ENCODE measurements at places on chromosomes 6 and 20. TPM values are rescaled to one million over a fixed set of nuclear protein-coding genes. Genes with fewer than 3 reads are reported as not detected.

FILIP1 gene
- total RNA-seq = not detected

- H3K4me3 ChIP-seq = peak overlapping the region; percentile 29
- H3K36me3 ChIP-seq = peaks cover 24% of the 10 kb centered on the region
- peaks cover 53% of the 10 kb centered on the region for H3K4me1 ChIP-seq
- no peaks in the 10 kb centered on the region for H3K27me3 ChIP-seq
- peak overlapping the region; percentile 80 for H3K27ac ChIP-seq
These were observed 17.9 kb downstream of the RRBP1 start for GRCh38 chr20:17664025-17664633.

DNA sequence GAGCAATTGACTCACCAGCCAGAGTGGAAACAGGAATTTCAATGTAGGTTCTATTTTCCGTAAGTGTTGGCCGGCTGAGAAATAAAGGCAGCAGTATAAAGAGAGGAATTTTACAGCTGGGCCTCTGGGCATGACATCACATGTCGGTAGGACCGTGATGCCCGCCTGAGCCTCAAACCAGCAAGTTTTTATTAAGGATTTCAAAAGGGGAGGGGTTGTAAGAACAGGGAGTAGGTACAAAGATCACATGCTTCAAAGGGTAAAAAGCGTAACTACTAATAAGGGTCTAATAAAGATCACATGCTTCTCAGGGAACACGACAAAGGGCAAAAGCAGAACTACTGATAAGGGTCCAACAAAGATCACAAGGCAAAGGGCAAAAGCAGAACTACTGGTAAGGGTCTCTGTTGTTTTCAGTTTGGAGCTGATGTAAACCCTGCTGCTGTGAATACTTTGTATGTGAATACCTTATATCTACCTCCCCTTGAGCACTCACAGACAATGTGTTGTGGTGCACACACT, 9.0 kb upstream of the TULP4 start:
- H3K4me1 ChIP-seq = no peaks in the 10 kb centered on the region
- H3K36me3 ChIP-seq = peaks cover 11% of the 10 kb centered on the region
- no peak for DNase-seq

DNA sequence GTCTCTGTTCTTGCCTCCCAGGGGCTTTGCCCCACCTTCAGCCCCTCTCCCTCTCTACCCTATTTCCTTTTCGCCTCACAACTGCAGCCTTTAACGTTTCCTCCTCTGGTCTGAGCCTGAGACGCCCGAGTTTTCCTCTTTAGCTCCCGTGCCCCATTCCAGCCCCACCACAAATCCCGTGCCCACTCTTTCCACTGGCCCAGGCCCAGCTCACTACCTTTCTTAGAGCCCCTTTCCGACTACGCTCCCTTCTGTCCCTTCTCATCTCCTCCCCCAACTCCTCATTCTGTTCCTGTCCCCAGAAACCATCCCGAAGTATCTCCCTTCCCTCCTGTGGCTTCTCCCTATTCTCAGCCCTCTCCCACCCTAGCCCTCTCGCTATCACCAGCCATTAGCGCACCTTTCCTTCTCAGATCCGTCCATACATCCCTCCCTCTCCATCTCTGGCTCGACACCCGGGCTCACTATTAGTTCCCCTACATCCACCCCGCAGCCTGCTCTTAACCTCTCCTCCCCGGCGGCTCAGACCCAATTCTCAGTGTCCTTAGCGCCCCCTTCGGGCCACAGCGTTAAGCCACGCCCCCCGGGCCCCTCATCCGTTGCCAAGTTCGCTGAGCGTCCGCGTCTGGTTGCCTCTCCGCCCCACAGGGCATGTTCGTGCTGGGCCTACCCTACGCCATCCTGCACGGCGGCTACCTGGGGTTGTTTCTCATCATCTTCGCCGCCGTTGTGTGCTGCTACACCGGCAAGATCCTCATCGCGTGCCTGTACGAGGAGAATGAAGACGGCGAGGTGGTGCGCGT, 2.7 kb downstream of the SLC32A1 start:
- peaks cover 52% of the 10 kb centered on the region for H3K4me1 ChIP-seq
- H3K36me3 ChIP-seq = peaks cover 3% of the 10 kb centered on the region
- DNase-seq = peak; percentile 78
- H3K27ac ChIP-seq = no peak overlapping the region

RAB44 gene
- not detected for total RNA-seq

GRCh38 chr6:145497006-145497405, 238.3 kb downstream of the EPM2A start:
- H3K27me3 ChIP-seq = peaks cover 5% of the 10 kb centered on the region
- no peaks in the 10 kb centered on the region for H3K36me3 ChIP-seq
- no peak overlapping the region for H3K4me3 ChIP-seq
- no peaks in the 10 kb centered on the region for H3K4me1 ChIP-seq

SOBP gene
- total RNA-seq = 2.1 TPM
